GM06990 (cell line): ENCODE measurements at places on chromosomes 3 and 15.

GRCh38 chr3:181698263-181698954 lies 13.3 kb upstream of the SOX2 start:
- no peak for DNase-seq

- DNase-seq: no peak
Observed at GRCh38 chr3:30473374-30474051, 132.9 kb upstream of the TGFBR2 start.

DNA sequence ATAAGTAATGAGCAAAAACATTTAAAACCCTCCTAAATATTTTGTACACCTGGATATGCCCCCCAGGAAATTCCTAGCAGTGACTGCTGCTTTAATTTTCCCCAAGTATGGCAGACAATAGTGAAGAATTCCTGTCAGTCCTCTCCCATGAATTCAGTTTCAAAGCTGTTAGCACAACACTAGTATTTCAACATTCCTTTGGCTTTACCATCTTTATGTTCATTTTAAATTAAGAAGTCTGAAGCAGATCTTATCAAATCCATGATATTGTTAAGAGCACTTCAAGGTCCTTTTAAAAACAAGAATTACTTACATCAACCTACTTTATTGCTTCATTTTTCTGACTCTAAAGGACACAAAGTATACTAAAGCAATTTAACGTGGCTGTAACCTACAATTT lies 28.8 kb upstream of the CDIN1 start:
- no peak for DNase-seq

DNA sequence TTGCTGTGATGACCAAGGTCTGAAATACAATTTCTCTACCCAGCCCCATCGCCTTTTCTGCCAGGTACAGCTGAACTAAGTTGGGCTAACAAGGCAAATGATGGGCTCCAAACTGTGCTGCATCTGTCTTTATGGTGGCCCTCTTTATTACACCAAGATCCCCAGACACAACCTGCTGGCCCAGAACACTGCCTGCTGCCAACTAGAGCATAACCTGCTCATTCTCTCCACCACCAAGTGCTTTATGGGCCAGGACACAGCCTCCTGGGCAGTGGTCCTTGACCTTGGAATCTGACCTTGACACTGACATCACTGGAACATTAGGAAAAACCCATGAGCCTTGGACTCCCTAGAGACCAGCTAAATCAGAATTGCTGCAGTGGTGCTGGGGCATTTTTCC lies 3.3 kb downstream of the LINS1 start:
- DNase-seq: no peak

- no peak for DNase-seq
Observed at GRCh38 chr3:69091389-69092029, 6.8 kb downstream of the ARL6IP5 start.

DNA sequence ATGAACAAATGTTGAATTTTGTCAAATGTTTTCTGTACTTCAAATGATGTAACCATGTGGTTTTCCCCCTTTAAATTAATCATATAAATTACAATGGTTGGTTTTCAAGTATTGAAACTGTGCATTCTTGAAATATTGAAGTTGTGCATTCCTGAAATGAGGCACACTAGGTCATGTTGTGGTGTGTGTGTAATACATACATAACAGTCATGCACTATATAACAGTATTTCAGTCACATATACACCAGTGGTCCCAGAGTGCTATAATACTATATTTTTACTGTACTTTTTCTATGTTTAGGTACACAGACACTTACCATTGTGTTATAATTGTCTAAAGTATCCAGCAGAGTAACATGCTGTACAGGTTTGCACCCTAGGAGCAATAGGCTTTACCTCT lies 11.0 kb upstream of the IQCF5 start:
- DNase-seq: no peak

- no peak for DNase-seq
Observed at GRCh38 chr3:37766797-37767776, 94.6 kb upstream of the CTDSPL start.

GRCh38 chr15:47184003-47184907 lies 533.0 kb upstream of the SEMA6D start:
- peak; percentile 8 for DNase-seq

DNA sequence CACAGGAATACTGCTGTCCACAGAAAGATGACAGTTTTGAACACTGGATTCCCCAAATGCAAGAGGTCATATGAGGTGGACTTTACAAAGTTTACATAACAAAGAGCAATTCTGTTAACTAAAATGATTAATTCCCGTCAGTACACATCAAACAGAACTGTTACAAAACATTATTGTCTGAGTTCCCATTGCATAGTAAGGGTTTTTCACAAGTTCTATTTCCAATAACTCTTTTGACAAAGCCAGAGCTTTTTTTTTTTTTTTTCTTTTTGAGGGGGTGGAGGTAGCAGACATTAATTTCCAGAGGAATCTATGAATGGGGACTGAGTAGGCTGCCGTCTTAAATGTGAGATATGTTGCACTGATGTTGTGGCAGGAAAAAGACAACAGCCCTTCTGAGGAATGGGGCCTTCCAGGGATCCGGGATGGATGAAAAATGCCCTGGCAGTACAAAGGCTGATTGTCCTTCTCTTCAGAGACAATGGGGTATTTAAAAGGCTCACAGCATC lies 178.1 kb upstream of the KBTBD8 start:
- no peak for DNase-seq

GRCh38 chr3:52437326-52438103 lies 7.4 kb downstream of the SEMA3G start:
- DNase-seq: no peak

DNA sequence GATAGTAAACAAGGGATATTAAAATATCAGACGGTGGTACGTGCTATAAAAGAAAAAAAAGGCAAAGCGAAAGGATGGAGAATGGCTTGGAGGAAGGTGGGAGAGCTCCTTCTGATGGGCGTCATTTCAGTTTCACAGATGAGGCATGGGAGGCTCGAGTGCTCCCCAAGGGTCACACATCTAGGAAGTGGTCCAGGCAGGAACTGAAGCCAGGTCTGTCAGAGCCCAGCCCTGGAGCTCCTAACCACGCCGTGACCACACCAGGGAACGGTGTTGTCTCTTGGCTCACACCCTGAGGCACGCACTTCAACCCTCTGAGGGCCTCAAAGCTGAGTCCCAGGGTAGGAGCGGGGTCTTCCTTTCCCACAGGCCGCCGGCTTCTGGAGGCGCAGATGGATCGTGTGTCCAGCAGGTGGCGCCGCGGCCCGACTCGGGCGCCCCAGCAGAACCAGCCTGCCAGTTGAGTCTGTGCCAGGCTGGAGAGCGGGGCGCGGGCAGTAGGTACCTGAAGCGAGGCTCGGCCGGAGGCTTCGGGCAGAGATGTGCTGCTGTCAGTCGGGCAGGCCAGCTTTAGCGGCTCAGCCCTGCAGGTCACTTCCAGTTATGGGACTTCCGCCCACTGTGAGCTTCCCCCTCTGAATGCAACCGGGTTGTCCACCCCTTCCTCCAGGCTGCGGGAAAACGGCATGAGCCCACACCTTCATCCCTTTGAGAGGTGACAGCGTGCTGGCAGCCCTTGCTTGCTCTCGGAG lies 68.1 kb downstream of the SLC6A1 start:
- peak; percentile 41 for DNase-seq

GRCh38 chr3:119835556-119835955 lies 53.7 kb downstream of the NR1I2 start:
- DNase-seq: no peak

- no peak for DNase-seq
Observed at GRCh38 chr15:34709866-34710265, 44.9 kb downstream of the GJD2 start.

DNA sequence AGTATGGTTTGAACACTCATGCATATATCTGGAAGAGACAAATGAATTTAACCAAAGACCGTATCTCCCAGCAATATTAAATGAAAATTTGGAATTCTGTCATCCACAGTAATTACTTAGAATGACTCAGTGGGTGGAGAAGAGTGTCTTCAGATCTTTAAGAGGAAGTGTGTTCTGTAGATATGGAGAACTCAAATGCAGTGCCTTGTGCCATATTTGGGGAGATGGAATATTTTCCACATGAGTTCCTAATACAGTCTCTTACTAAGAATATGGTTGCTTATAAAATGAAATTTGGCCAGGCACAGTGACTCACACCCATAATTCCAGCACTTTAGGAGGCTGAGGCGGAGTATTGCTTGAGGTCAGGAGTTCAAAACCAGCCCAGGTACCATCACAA lies 40.5 kb downstream of the ANO10 start:
- no peak for DNase-seq

- DNase-seq: no peak
Observed at GRCh38 chr15:85306946-85307686, 73.3 kb upstream of the AKAP13 start.

GRCh38 chr15:85403745-85404144 lies 23.3 kb downstream of the AKAP13 start:
- DNase-seq: no peak

DNA sequence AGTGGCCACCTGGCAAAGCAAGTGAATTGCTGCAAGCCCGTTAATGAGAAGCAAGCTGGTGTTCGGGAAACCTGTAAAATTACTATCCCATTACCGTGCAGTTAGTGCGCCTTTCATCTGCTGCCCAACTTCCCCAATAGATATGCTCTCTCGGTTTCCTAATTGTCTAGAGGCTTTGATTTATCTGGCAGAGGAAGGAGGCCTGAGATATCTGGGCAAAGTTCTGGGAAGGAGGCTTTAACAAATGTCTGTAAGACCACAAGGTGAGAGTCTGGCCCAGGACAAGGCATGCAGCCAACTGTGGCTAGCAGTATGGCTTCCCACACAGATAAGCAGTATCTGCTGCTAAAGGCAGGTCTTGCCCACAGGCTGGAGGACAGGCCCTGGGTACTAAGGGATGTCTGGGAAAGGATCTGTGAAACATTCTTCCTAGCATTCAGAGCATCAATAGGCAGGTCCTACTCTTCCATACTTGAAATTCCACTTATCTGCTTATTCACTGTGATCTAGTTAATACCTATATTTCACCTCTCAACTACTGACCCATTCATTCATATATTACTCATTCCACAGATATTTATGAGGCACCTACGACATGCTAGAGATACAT lies 130.0 kb upstream of the SLC2A2 start:
- no peak for DNase-seq

GRCh38 chr3:136276049-136276755 lies 26.1 kb downstream of the PCCB start:
- DNase-seq: no peak

DNA sequence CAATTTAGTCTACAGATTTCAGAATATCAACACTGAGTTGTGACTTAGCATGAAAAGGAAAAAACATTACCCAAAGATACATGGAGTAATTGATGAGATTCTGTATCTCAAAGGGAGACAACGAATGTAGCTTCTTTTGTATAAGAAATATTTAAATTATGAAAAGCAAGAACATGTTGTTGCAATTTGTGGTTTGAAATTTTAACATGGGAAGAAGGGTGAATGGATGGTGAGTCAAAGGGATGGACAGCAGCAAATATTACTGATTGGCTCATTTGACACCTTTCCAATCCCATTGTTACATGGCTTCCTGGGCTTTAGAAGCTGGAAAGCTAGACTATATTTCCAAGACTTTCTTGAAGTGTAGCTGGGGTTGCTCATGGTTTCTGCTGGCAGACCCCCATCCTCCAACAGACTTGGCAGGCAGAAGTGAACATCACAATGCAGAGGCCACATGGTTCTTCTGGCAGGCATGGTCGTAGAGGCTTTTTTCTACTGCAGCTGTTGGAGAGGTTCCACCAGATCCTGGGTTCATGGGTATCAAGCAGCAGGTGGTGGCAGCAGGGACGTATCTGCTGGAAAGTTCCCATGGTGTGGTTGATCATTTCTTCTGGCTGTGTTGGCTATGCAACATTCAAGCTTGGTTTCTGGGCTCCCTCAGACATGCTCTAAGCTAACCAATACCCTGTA lies 47.2 kb upstream of the KPNA4 start:
- DNase-seq: no peak

DNA sequence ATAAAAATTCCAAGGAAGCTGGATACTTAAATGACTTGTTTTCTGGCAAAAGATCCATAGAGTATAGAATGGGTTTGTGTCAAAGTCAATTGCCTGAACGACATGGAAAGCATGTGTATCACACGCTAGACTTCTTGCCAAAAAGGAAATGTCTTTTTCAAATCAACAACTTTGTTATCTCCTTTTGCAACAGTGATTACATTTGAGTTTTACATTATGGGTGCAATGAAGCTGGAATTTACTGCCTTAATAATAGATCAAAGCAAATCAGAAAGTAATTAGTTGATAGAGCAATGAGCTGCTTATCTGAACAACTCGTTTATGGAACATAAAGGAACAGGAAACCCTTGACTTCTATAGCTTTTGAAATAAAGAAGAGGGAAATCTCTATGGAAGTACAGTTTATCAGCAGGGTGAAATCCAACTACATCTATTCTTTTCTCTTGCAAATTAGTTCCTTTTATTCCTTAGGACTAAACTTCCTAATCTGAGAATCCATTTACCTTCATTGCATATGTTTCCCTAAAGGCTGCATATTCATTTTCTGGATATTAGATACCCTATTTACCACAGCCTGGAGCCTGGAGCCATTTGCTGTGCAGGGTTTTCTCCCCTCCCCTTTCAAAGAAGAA lies 415.1 kb upstream of the NECTIN3 start:
- DNase-seq: no peak

DNA sequence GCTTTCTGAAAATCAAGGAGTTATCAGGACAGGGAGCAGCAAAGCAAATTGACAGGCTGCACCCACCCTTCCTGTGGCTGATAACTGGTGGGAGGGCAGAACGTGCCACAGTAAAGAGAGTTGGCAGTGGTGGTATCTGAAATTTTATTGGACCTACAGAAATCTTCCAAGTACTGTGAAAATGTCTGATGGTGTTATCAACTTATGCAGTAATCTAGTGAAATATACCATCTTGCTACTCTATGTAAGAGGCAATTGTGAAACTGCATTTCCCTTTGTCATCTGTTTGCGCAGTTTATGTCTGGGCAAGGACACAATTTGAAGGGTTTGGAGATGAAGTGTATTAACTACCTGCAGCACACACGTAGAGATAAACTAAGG lies 1.5 kb downstream of the PLCL2 start:
- no peak for DNase-seq

GRCh38 chr3:192545333-192545732 lies 182.0 kb downstream of the FGF12 start:
- no peak for DNase-seq

GRCh38 chr15:74373056-74373650 lies 5.7 kb upstream of the CYP11A1 start:
- no peak for DNase-seq

GRCh38 chr3:10585945-10586344 lies 80.6 kb upstream of the ATP2B2 start:
- DNase-seq: no peak

GRCh38 chr3:112372396-112372795 lies 39.4 kb downstream of the CD200 start:
- DNase-seq: no peak

DNA sequence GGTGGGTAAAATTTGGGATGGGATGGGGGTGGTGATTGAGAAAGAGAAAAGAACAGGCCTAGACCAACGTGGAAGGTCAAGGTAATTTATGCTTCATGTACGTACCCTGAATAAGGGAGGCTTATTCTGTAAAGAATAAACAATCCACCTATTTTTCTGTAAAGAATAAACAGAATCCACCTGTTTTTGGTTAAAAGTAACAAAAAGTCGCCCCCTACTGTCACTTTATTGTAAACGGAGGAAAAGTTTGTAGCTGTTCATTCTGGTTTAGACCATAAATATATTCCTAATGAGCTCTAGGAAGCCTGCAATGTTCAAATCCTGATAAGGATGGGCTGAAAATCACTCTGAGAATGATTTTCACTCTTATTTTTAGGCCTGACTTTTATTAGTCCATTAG lies 23.5 kb upstream of the SQOR start:
- no peak for DNase-seq

GRCh38 chr15:43908516-43909050 lies 81.8 kb downstream of the WDR76 start:
- no peak for DNase-seq
